Stomach (tissue), 19 donors: ENCODE measurements at places on chromosomes 13 and 19. TPM values are rescaled to one million over a fixed set of nuclear protein-coding genes. Genes with fewer than 3 reads are reported as not detected.

DNA sequence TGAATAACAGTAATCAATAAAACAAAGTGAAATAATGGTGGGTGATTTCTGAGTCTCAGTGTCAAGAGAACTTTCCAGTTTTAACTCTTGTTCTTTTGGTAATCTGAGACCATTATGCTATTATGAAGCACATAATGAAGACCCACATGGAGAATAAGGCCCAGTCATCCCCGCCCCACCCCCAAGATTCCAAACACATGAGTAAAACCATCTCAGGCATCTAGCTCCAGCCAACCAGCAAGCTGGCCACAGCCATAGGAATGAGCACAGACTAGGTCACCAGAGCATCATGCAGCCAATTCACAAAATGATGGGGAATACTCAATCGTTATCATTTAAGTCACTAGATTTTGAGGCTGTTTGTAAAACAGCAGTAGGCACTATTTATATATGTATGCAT, 1769.0 kb upstream of the PCDH20 start:
- DNase-seq, result no peak

Gene SIGLEC11
- total RNA-seq, result 35.1 TPM

DNA sequence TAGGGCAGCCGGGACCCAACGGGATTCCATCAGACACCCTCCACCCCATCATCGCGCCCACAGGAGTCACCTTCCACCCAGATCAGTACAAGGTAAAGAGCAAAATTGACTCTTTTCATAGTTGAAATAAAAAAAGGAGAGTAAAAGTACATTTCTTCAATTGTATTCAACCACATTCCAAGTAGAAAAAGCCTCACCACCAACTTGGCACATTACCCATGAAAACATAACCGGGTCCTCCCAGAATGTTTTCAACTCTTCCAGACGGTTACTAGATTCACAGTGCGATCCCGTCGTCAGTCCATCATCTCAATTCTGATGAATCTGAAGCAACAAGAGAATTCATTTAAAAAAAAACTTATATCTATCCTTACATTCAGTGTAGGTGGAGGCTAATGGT, 125.2 kb downstream of the RAB20 start:
- no peak for DNase-seq

DNA sequence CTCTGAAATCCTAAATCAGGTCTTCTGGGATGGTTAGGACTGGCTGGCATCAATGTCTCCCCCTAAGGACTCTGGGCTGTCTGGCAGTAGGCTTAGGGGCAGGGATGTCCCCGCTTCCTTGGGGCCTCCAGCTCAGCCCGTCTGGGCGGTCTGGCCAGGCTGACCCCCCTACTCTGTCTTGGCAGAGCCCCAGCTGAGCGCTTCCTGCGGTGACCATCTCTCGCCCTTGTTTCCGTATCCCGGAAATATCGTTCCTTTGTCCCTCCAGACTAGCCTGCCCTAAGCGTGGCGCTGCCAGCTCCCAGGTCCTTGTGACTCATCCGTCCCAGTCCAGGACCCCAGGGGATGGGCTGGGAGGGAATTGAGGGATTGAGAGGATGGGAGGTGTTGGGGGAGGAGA, 11.3 kb downstream of the GTPBP3 start:
- no peak for DNase-seq

DNA sequence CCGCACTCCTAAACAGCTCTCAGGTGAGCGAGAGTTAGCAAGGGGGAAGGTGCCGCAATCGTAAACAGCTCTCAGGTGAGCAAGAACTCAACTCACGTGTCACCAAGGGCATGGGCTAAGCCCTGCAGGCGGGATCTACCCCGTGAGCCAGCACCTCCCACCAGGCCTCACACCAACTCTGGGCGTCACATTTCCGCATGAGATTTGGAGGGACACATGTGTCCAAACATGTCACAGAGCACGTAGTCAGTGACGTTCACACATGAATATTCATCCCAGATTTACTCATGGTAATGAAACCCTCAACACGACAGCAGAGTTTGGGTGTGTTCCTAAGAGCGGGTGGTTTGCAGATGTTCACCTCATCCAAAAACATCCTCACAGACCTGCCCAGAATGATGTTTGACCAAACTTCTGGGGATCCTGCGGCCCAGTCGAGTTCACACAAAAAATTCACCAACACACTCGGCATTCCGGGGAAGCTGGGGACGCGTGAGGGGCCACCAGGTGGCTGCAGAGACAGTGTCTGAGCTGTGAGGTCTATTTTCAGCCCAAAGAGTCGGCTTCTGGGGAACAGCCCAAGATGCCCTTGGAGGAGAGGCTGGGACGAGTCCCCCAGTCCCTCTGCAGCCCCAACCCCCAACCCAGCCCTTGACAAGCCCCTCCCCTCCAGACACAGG, 19.6 kb downstream of the C2CD4C start:
- no peak for DNase-seq

GRCh38 chr13:28056970-28057712, 43.2 kb downstream of the FLT3 start:
- no peak for DNase-seq

Gene ZNF841
- total RNA-seq, result 20.7 TPM

Gene PTGER1
- total RNA-seq, result 3.3 TPM

- no peak for DNase-seq
Observed at GRCh38 chr19:18696023-18696422, 12.5 kb downstream of the CRTC1 start.

Gene TSSK6
- not detected for total RNA-seq

DNA sequence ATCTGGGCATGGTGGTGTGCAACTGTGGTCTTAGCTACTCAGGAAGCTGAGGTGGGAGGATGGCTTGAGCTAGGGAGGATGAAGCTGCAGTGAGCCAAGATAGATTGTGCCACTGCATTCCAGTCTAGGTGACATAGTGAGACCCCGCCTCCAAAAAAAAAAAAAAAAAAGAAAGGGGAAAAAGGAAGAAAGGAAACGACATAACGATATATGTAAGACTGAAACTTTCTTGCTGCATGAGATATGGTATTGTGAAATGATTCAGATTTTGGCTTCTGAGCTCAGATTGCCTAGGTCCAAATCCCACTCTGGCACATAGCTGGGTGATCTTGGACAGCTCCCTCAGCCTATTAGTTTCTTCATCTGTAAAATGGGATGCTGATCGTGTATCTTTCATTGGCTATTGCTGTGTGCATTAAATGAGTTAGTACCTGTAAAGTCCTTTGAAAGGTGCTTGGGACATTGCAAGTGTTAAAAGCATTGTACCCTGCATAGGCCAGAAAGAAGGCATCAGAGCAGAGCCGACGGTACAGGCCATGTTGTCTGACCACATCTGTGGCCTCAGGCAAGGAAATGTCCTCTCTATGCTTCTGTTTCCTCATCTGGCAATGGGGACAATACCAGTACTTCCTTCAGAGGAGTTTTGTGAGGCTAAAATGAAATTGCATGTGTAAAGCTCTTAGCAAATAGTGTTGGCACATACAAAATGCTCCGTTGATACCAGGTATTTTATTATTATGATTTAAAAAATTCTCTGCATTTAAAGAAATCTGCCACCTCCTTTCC, 32.6 kb upstream of the SLC46A3 start:
- no peak for DNase-seq

GRCh38 chr13:30366088-30366487, 56.2 kb upstream of the UBE2L5 start:
- no peak for DNase-seq

Gene ATXN8OS
- not detected for total RNA-seq

DNA sequence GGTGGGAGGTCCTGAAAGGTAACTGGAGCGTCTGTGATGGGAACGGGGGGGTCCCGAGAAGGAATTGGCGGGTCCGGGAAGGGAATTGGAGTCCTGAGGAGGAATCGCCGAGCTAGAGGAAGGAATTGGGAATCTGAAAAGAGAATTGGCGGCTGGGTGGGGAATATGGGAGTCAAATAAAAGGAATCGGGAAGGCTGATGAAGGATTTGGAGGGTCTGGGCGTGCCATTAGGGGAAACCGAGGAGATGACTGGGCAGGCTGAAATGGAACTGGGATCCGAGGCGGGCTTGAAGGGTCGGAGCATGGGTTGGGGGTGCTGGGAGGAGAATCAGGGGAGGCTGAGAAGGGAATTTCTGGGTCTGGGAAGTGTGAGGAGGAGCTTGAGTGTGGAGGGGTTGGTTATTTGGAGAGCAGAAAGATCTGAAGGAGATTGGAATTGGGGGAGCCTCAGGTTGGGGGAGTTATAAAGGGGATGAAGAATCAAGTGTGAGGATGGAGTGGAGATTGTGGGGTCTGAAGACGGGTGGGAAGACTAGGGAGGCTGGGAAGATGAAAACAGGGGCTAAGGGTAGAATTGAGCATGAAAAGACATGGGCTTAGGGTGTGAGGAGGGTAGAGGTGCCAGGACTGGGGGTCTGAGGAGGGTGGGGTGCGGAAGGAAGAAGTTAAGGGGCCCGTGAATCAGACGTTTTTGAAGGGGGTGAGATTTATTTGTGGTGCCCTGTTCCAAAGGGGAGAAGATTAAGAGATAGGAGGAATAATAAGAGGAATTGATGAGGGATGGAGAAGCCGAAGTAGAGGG, 718 bp downstream of the ACTN4 start:
- DNase-seq, result no peak

DNA sequence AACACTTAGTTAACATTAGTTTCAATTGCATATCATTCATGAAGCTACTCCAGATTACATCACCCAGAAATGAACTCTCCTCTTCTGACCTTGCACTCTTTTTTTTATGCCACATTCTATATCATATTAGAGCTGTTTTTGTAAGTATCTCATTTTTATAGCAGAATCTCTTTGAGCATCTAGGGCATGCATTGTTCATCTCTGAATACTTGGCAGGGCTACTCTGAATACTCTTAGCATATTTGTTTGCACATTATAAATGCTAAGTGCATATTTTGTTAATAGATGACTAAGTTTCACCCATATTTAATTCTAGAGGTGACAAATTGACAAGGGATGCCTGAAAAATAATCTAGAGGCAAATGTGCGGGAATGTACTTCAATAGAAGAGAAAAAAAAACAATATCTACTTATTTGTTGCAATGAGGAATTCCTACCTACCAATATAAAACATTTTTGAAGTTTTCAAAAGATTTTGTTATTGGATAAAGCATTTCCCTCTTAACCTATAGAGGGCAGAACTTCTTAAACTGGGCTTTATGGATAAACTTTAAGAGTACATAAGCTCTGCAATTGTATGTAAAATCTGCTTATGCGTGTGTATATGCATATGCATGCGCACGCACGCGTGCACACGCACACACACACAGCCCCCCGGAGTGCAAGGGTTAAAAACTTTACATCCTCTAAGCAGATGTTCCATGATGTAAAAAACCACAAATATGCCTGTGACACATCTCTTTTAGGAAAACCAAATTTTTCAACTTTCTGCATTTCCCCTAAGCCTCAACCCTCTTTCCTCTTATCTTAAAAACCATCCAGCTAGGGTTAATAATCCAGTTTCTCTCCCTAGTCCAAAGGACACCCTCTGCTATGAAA, 73.0 kb upstream of the OXGR1 start:
- DNase-seq, result no peak

Gene ERICH4
- total RNA-seq, result not detected

GRCh38 chr19:41911889-41912731, 16.1 kb downstream of the ERFL start:
- DNase-seq, result no peak

DNA sequence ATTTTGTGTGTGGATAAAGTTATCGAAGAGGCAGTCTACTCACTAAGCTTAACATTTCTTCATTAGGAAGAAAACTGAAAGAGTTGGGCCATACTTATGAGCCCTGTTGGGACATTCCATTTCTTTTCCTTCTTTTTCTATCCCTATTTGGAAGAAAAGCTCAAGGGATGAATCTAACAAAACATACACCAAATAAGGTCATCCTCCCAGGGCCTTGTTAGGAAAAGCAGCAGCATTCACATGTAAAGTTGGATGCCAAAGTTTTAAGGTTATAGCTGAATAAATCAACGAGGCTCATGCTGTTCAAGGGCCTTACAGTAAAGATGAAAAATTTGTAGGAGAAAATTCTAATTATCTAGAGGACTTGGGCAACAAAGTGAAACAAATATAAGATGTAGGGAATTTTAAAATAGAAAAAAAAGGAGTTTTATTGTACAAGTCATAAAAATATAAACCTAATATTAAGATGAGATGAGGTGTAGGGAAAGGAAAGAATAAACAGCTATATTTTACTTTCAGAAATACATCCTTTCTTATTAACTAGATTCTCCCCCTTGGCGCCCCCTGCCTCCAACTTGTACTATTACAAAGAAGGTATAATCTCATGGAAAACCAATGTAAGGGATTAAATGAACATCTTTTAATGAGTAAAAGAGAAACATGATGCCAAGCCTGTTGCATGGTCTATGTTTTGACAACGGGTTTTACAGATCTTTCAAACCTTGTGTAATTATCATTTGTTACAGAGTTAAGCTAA, 160.4 kb downstream of the PCDH20 start:
- no peak for DNase-seq

- no peak for DNase-seq
Observed at GRCh38 chr19:40360708-40361241, 12.3 kb downstream of the PLD3 start.

- DNase-seq, result no peak
Observed at GRCh38 chr13:113458253-113459065, 5.2 kb upstream of the ADPRHL1 start.

DNA sequence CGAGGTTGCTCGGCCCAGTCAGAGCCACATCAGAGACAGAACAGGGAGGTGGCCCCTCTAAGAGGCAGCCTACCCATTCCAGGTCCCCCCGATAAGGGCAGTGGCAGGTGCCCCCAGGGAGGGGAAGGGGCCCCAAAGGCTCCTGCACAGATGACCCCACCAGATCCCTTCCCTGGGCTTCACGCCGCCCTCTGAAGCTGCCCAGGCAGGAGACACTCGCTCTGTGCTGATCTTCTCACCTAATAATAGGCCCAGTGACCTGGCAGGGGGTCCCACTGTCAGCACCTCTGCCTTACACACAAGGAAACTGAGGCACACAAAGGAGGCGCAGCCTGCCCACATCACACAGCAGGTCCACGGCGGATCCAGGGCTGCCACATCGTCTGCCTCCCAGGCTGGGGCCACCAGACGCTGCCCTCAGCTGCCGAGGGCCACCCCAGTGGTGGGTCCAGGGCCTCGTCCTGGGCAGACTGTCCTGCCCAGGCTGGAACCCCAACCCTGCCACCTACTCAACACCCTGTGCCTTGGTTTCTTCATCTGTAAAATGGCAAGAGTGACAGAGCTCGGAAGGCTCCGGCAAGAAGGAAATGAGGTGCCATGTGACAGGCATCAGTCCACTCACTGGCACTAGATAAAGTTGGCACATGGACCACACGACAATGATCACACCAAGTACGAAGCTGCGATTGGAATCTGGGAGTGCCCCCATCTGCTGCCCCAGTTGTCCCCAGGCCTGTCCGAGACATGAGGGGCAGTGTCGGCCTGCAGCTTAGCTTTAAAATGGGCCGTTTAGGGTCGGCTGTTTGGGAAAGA, 56.5 kb downstream of the KLF2 start:
- DNase-seq, result no peak

Gene ZNF823
- 19.3 TPM for total RNA-seq

Gene STRN4
- 48.1 TPM for total RNA-seq

GRCh38 chr13:113390874-113391497, 27.1 kb upstream of the GRTP1 start:
- DNase-seq, result no peak

- peak; percentile 34 for DNase-seq
Observed at GRCh38 chr19:8640402-8641004, 10.1 kb downstream of the NFILZ start.

Gene AKT2
- total RNA-seq, result 71.8 TPM

GRCh38 chr19:5560156-5560555, 7.6 kb downstream of the TINCR start:
- DNase-seq, result no peak

GRCh38 chr13:110648146-110648819, 32.9 kb downstream of the NAXD start:
- no peak for DNase-seq

Gene CDX2
- total RNA-seq, result not detected

Gene CEACAM5
- total RNA-seq, result 101 TPM

Gene NKPD1
- not detected for total RNA-seq

Gene AP1M2
- 33.5 TPM for total RNA-seq
